HL-60 (cell line): ENCODE measurements at places on chromosomes 6 and 20.

GRCh38 chr6:40188931-40189330, 254.7 kb upstream of the MOCS1 start:
- no peak for DNase-seq

GRCh38 chr6:112800439-112800838, 453.3 kb downstream of the RFPL4B start:
- DNase-seq = no peak

- no peak for DNase-seq
These were observed 35.9 kb downstream of the ATP9A start for GRCh38 chr20:51732096-51732791.

GRCh38 chr6:167829513-167829912, 2.8 kb downstream of the AFDN start:
- DNase-seq = no peak

- peak; percentile 17 for DNase-seq
These were observed 22.5 kb upstream of the C6orf58 start for GRCh38 chr6:127554435-127555006.

DNA sequence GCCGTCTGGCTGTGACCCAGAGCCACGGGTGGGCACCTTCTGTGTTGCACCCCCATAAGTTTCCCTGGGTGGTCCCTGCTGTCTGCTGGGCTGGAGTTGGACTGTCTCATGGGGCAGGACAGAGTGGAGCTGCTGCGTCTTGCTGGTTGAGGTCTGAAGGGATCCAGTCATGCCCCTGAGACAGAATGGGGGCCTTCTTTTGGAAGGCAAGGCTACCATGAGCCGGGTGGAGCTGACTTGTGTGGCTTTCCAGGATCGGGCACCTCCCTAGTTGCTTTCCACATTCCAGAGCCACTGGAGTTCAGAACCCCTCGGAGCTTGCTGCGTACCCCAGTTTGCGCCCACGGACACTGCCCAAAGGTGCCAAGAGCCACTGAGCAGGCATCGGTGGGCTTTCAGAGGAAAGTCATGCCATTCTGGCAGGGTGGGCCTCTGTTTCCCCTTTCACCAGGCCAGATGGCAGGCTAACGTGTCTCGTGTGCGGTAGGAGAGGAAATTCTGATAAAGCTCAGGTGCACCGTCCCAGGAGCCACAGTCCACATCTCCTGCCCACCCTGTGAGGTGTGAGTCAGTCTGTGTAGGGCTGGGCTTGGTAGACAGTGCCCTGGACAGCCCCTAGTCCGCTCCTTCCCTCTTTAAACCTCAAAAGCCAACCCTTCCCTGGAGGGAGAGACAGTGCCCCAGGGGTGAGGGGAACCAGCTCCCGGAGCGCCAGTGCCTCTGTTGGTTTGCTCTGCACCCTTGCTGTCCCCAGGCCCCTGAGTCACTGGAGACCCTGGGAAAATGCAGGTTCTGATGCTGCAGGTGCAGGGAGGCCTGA, 125.3 kb downstream of the SYCP2 start:
- DNase-seq = no peak

DNA sequence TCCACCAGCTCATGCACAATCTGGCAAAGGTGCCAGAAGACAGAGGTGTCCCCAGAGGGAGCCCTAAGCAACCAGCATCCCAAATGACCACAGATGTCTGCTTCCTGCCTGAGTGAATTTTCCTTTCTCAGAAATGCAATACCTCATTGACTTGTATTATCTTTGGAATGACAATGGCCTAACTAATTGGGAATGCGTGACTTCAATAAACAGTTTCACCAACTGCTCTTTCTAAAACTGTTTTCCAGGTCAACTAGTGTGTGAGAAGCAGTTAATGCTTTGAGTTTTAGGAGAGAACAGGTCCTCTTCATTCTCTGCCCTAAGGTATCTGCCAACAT, 108.9 kb upstream of the SNX9 start:
- DNase-seq = no peak
